ENCODE measurements at places on chromosomes 12 and 14.

DNA sequence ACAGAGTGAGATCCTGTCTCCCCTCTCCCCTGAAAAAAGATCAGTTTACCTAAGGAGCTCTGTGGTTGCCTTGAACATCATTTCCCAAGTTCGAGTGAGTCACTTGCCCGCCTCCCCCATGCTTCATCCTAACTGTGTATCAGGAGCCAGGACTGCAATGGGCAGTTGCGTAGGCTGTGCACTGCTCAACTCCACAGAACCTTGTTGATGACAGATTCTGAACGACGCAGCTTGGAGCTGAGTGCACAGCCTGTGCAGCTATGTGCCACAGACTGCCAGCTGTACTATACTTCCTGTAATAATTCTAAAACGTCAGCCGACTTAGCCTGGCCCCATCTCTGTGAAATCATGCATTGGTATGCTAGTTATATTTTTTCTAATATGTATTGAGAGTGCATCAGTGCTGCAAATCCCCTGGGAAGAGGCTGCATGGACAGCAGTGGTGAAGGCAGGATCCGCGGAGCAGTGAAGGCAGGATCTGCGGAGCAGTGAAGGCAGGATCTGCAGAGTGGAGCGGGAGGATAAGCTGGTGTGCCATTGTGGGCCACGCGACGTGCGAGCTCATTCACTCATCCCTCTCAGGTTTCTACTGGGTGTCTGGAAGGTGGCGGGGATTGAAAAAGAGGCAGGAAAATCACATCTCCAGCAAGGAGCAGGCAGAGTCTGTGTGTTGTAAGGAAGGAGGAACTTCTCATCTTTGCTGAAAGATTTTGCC lies 80.8 kb downstream of the GALNT9 start:
- no peak for DNase-seq

- DNase-seq = no peak
Measured at GRCh38 chr14:34297786-34298520, 164.1 kb downstream of the SPTSSA start.

DNA sequence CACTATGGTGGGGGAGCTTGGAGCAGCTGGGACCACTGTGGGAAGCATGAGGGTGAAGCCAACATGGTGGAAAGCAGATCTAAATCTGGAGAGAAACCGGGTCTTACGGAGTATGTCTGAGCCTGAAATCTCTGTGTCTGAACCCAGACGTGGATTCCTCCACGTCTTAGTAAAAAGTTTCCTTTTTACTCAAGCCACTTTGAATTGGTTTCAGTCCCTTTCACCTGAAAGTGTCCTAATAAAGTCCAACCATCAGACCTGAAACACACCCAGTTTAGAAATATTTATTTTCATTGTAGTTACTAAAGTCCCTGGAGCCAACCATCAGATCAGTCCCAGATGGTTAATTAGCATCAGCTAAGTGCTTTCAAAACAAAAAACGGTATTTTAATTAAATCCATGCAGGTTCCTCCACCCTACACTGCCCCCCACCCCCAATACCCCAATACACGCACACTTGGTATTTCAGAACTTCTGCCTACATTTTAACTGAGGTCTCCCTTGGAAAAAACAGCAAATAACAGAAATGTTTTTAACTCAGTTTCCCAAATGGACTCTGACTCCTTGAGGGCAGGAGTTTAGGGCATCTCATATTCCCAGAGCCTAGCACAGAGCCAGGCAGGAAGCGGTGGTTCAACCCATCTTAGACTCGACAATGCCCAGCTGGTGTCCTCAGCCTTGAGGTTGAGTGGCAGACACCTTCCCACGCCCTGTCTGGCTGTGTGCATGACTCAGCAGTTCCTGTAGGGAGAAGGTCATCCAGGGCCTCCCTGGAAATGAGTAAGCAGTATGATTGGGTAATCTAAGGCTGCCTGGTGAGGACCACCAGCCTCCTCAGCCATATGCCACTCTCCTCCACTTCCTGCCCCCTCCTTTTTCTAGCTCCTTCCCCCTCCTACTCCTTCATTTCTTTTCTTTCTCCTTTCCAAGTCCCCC lies 175.8 kb downstream of the TTC8 start:
- DNase-seq = no peak

DNA sequence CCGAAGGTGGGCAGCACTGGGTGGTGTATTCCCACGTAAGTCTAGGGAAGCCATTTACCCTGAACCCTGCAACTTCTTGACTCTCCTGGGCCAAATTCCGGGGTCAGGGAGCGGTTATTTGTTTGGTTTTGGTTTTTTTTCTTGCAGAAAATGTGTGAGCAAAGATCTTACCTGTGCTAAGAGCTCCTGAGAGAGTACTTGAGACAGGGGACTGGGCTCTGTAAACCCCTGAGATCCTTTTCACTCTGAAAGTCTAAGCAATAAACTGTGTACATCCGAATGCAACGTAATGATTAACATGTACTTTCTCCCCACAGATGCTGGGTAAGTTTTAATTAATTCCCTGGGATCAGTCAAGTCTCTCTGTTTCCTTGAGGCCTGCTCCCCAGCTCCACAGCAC lies 21.5 kb downstream of the OR10P1 start:
- DNase-seq = no peak

DNA sequence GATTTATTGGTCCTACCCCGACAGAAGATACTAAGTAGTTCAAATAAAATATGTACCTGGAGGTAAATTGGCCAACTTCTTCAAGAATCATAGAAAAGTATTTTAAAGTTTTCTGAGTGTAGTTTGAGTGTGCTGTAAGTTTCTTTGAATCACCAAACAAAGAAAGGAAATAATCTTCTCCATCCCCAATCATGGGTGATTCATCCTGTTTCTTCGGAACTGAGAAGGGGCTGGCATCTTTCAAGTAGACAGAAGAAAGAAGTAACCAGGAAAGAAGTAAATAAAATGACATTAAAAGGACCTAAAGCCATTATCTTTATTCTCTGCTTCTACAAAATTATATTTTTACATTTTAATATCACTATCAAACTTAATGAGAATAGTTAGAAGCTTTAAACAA lies 6.8 kb downstream of the LMNTD1 start:
- DNase-seq = no peak

DNA sequence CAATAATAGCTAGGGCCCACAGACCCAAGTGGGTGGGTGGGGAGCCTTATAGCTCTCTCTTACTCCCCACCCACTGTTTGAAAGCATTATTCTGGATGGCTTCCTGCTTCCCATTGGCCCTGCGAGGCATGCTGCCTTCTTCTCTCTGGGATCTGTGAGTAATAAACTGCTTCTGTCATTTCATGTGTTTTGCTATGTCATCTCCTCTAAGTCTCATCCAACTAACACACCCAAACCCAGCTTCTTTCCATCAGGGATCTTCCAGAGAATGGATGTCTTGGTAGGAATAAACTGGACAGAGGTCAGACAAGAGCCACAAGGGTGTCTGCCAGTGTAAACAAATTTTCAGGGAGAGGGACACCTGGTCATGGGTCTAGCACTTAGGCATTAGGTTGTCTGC lies 66.4 kb upstream of the BDKRB2 start:
- DNase-seq = no peak

DNA sequence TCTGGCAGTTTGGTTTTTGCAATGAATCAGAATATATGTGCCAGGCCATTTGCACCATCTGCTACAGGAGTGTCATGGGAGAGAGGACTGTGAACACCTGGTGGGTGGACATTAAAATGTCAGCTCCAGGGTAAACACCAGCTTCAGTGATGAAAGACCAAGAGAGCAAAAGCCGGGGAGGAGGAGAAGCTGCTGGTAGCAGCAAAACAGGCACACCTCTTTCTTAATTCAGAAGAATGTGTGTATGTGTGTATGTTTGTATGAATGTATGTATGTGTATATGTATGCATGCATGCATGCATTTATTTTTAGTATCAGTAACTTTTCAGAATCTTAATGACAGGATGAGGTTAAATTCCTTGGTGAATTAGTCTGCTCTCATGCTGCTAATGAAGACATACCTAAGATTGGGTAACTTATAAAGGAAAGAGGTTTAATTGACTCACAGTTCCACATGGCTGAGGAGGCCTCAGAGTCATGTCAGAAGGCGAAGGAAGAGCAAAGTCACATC lies 357.4 kb upstream of the PRICKLE1 start:
- no peak for DNase-seq

All from NCI-H1092 treated with DMSO at 0.1 percent for 48 hours (cell line).